CD4-positive, alpha-beta T cell treated with Interleukin-1 beta for 1 hour (primary cell): ENCODE measurements at places on chromosomes 7 and 10.
A peak's percentile ranks its signal among the peaks of the same experiment; 100 is the strongest.

- no peak for DNase-seq
These were observed 10.4 kb upstream of the ATXN7L1 start for GRCh38 chr7:105886776-105887175.

DNA sequence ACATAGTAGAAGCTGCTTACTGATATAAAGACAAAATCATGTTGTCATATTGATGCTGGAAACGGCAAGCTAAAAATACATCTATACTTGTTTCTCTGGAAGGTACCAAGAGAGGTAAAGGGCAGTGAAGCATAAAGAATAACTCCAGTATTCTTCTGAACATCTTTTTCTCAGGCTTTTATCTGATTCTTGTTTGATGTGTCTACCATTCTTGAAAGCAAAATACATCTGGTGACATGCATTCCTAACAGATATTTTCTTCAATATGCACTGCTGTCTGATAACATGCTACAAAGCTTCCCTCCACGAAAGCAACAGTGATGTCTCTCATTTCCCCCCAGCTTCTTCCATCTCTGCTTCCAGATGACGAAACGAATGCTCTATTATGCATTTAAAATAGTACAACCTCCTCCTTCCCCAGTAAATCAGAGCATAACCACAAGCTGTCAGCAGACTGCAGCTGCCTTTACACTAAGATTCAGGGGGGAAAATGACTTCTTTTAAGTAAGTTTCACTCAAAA lies 100.8 kb downstream of the ARHGAP21 start:
- DNase-seq, result peak; percentile 7

DNA sequence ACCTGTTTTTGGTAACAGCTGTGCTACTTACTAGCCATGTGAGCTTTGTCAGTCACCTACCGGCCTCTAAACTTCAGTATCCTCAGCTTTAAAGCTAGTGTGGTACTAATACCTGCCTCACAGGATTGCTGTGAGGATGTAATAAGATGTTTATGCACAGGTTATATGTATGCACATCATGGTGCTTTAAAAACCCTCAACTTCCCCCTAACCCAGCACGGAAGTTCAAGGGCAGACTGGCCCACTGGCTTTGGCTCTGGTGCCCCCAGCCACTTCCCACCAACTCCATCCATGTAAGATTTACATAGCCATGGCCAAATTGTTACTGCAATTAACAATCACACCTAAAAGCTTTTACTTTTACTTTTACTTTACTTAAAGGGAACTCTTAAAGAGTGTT lies 676.0 kb upstream of the GALNT17 start:
- DNase-seq, result no peak

- peak; percentile 37 for DNase-seq
These were observed 120.6 kb downstream of the LYZL1 start for GRCh38 chr10:29409241-29410054.

DNA sequence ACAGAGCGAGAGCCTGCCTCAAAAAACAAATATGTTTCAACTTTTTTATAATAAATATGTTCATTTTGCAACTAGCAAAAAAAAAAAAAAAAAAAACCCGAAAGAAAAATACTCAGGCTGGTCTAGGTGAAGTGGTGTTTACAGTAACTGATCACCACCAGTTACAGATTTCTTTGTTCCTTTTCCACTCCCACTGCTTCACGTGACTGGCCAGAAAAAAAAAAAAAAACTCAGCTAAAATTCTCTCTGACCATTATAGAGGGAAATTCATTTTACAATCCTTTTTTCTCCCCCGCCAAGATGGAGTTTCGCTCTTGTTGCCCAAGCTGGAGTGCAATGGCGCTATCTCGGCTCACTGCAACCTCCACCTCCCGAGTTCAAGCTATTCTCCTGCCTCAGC lies 4.6 kb upstream of the ASCC1 start:
- no peak for DNase-seq

DNA sequence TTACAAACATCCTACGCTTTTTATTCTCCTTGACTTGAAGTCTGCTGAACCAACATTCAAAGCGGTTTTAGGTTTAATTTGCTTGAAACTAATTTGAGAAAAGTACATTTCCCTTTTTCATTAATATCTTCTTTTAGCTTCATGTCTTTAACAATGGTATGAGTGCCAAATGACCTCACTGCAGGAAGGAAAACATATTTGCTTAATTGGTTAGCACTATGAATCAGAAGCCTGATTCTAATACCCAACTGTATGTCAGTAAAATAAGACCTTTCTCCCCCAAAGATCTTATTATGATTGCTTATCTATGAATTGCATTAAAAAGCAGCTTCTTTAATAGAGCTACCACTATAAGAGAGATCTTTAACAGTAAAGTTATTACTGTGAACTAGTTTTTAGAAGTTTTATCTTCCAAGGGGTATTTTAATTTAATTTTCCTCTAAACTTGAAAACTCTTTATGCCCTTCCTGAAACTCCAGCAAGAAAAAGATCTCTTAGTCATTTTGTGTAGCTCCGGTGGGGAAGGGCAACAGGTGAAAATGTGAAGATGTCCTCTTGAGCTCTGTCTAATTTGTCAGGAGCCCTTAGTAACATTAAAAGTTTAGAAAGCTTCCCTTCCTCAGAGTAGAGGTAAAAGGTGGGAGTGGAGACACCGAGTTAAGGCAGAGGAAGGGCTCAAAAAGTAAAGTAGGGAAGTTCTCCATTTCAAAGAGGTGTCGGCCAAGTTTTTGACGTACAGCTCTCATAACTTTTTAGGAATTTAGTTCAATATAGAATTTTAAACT lies 6.1 kb downstream of the COL1A2 start:
- DNase-seq, result no peak

DNA sequence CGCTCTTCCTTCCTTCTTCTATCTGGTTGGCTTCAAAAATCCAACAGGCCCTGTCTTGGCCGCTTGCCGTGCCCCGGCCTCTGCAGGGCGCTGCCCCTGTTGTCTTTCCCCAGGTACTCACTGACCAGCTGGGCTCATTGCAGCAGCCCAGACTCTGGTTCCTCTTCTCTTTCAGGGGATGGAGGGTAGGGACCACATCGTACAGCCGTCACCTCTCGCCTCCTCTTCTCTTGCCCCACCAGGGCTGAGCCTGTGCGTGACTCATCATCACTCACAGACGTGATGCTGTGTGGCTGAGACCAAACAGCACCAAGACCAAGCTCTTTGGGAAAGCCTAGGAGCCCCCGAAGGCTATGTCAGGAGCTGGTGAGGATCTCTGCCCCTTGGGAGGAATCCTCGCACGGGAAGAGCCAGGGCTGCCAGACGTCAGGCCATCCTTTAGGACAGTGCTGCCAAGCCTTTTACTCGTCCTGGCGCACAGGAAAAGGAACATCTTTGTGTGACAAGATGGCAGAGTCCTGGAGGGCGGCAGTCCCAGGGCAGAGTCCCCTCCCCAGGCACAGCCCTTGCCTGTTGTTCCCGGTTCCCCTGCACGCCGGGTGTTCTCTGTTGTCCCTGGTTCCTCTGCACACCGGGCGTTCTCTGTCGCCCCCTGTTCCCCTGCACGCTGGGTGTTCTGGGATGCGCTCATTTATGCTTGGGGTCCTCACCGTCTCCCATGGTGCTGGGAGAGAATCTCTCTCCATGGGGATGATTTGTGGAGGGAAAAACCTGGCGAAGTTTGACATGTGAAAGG lies 188.5 kb upstream of the SHH start:
- DNase-seq, result no peak

DNA sequence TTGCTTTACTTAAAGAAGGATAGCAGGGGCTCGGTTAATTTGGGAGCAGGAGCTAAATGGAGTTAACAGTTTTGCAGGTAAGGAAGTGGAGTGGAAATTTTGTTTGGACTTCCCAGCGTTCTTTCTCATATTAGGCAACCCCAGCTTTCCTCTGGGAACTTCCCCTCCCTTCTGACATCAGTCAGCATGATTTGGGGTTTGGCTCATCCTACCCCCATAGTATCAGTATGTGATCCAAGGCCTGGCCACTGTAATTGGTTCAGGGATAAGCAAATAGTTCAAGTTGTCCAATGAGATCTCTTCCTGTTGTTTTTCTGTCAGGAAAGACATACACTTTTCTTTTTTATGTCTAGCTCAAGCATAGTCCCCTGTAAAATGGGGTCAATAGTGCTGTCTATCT lies 125.6 kb upstream of the CDK6 start:
- no peak for DNase-seq

GRCh38 chr10:89245802-89246201 lies 5.8 kb downstream of the LIPA start:
- DNase-seq, result no peak

GRCh38 chr10:110501142-110501937 lies 3.6 kb downstream of the DUSP5 start:
- peak; percentile 51 for DNase-seq

DNA sequence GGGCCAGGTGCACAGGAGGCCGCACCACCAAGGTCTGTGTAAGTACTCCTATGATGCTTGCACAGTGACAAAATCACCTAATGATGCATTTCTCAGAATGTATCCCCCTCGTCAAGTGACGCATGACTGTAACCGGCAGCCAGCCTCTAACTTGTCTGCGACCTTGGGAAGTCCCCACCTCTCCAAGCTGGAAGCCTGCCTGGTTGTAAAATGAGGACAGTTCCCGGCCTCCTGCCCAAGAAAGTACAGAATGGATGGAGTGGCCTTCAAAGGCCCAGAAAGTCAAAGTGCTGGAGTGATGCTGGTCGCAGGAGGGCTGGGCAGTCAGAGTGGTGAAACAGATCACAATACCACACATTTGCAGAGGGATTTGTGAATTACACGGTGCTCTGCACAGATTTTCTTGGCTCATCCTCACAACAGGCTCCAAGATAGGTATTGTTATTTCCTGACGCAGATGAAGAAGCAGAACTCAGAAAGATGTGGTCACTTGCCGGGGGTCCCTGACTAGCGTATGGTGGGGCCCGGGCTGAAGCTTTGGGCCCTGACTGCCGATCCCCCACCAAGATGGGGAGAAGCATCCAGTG lies 22.8 kb downstream of the SPOCK2 start:
- no peak for DNase-seq

DNA sequence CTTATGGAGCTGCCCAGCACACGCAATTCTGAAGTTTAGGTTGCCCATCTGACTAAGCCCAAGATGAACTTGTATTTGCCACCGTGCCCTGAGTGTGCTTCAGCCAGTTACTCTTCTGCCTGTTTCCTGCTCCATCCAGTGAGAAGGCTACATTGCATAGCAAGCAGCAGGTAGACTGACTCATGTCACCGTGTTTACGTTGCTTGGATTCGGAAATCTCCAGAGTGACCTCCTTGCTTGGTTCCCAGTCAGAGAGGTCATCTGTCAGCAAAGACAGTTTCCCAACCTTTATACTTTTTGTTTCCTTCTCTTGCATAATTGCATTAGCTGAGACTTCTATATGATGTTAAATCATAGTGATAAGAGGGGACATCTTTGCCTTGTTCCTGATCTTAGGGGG lies 30.9 kb downstream of the NACAD start:
- DNase-seq, result no peak

GRCh38 chr7:136259074-136259473 lies 281.9 kb upstream of the MTPN start:
- DNase-seq, result no peak

DNA sequence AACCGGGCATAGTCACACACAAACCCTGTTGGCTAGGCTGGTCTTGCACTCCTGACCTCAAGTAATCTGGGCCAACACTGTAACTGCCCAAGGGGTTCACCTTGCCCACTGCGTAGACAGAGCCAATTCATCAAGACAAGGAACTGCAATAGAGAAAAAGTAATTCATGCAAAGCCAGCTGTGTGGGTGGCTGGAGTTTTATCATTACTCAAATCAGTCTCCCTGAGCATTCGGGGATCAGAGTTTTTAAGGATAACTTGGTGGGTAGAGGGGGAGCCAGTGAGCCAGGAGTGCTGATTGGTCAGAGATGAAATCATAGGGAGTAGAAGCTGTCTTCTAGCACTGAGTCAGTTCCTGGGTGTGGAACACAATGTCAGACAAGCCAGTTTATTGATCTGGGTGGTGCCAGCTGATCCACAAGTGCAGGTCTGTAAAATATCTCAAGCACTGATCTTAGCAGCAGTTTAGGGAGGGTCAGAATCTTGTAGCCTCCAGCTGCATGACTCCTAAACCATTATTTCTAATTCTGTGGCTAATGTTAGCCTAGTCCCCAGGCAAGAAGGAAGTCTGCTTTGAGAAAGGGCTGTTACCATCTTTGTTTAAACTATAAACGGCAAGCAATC lies 15.6 kb upstream of the FXYD4 start:
- DNase-seq, result no peak
